Aortic smooth muscle cell (primary cell): ENCODE measurements at places on chromosomes 5 and 9. TPM values are rescaled to one million over a fixed set of nuclear protein-coding genes. Genes with fewer than 3 reads are reported as not detected.

Gene IL5
- total RNA-seq: not detected in 2 replicates

Gene FABP6
- not detected in 2 replicates for total RNA-seq

Gene SGCD
- total RNA-seq: 16.9 and 37.3 TPM in 2 replicates

Gene KLF4
- 25.3 and 32.1 TPM in 2 replicates for total RNA-seq

Gene QRFP
- total RNA-seq: not detected in 2 replicates

Gene NME5
- 4.8 and 5.0 TPM in 2 replicates for total RNA-seq

Gene ZNF454
- total RNA-seq: 1.1 and 1.6 TPM in 2 replicates

Gene GARIN3
- total RNA-seq: not detected in 2 replicates

Gene PCA3
- 0.12 and 0.26 TPM in 2 replicates for total RNA-seq

Gene NMUR2
- not detected in 2 replicates for total RNA-seq

Gene CNTFR
- not detected in 2 replicates for total RNA-seq

Gene PLAC8L1
- total RNA-seq: 0.25 and 0.40 TPM in 2 replicates

Gene PTGES
- 1.9 and 4.4 TPM in 2 replicates for total RNA-seq

Gene PCDHB4
- total RNA-seq: 0.68 and 0.79 TPM in 2 replicates

Gene ANKRD31
- 0.06 and 0.13 TPM in 2 replicates for total RNA-seq

Gene IFNA1
- total RNA-seq: not detected in 2 replicates

Gene MYO10
- total RNA-seq: 42.0 and 48.4 TPM in 2 replicates

Gene ANAPC2
- total RNA-seq: 21.9 and 23.6 TPM in 2 replicates

Gene INSYN2B
- 0.13 and 1.4 TPM in 2 replicates for total RNA-seq

Gene OLFML2A
- 0.12 and 0.13 TPM in 2 replicates for total RNA-seq

Gene KCNN2
- total RNA-seq: under 0.01 and 0.25 TPM in 2 replicates

Gene FRMD3
- total RNA-seq: 3.7 and 3.9 TPM in 2 replicates

Gene PDE6A
- total RNA-seq: not detected in 2 replicates

Gene PPP3R2
- total RNA-seq: not detected in 2 replicates

Gene BAAT
- not detected in 2 replicates for total RNA-seq

Gene OSMR
- total RNA-seq: 46.1 and 56.5 TPM in 2 replicates

Gene TYRP1
- 0.37 TPM in 1 of 2 replicates, not detected in the other for total RNA-seq

Gene PCDHGA5
- total RNA-seq: 1.5 and 2.7 TPM in 2 replicates

Gene ITK
- total RNA-seq: not detected in 2 replicates

Gene DMRT3
- not detected in 2 replicates for total RNA-seq

Gene CCDC127
- total RNA-seq: 5.7 and 6.7 TPM in 2 replicates

Gene B4GALT1
- total RNA-seq: 14.9 and 23.6 TPM in 2 replicates

Gene CD14
- 1.6 and 2.4 TPM in 2 replicates for total RNA-seq

Gene ADAMTS19
- 0.26 and 0.56 TPM in 2 replicates for total RNA-seq

Gene PDCD1LG2
- 13.0 and 17.8 TPM in 2 replicates for total RNA-seq

Gene PCDHA1
- total RNA-seq: under 0.01 and 0.06 TPM in 2 replicates

Gene GRM6
- not detected in 2 replicates for total RNA-seq

Gene FGD3
- total RNA-seq: not detected in 2 replicates

Gene CMYA5
- 0.26 and 0.31 TPM in 2 replicates for total RNA-seq

Gene FAXDC2
- total RNA-seq: 9.0 and 13.6 TPM in 2 replicates

Gene CDH6
- total RNA-seq: 44.7 and 76.2 TPM in 2 replicates
